ENCODE measurements at places on chromosomes 4 and X.
A peak's percentile ranks its signal among the peaks of the same experiment; 100 is the strongest.

- no peak for DNase-seq
These were observed 195.0 kb upstream of the GPRIN3 start for GRCh38 chr4:89502581-89502980.

GRCh38 chr4:160563552-160564282, 1460.8 kb downstream of the RAPGEF2 start:
- no peak for DNase-seq

GRCh38 chr4:16157609-16158503, 68.4 kb downstream of the TAPT1 start:
- DNase-seq = no peak

- DNase-seq = peak; percentile 7
These were observed 55.9 kb upstream of the RASSF6 start for GRCh38 chr4:73676136-73676535.

DNA sequence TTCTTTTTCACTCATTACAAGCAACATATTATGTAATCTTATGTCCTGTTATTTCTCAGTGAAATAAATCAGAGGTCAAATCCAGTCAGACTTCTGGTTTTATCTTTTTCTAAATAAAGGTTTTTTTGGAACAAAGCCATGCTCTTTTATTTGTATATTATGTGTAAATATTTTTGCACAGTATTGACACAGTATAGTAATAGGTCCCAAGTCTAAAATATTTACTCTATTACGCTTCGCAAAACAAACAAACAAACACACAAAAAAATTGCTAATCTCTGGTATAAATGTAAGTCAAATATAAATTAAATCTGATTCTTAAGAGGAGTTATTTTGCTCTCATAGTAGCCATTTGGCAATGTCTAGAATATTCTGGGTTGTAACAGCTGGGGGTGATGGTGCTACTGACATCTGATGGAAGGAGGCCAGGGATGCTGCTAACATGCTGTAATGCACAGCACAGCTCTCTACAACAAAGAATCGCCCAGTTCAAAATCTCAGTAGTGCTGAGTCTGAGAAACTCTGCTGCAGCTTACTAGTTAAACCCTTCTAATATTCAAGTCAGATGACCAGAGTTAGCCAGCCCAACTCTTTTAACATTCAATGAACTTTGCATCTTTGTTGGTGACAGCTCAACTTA, 602.1 kb downstream of the RAB28 start:
- DNase-seq = no peak

DNA sequence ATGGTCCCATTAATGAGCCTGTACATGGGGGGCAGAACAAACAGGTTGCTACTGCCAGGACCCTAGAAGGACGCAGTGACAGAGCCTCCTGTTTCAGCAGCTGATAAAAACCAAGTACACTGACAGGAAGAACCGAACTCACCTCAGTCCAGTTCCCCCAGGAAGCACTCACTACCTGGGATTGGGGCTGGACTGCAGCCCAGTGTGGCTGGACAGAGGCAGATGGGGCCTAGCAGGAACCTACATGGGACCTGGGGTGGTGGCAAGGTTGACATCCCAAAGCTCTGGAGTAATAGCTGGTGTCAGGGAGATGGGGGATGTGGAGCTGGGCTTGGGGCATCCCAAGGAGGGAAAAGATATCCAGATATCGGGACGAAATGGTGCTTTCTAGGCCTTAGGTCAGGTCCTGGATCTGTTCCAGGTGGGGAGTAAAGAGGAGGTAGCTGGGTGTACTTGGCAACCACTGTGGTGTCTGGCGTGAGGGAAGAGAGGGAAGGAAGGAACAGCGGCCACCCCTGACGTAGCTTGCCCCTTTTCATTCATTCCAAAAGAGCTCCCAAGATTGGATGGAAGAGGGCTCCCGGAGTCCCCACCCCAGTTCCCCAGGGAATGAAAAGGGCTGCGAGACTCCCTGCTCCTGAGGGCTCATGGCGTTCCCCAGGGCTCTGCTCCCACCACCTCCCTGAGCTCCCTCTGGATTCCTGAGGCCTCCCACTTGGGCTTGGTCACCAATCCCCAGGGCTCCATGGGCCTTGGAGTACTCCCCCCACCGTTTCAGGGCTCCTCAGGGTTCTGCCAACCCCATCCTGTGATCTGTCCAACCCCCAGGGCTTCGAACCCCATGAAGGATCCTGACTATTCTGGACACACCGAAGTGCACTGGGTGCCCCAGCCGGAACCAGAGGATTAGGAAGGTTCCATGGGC, 4.5 kb downstream of the EMD start:
- DNase-seq = no peak

DNA sequence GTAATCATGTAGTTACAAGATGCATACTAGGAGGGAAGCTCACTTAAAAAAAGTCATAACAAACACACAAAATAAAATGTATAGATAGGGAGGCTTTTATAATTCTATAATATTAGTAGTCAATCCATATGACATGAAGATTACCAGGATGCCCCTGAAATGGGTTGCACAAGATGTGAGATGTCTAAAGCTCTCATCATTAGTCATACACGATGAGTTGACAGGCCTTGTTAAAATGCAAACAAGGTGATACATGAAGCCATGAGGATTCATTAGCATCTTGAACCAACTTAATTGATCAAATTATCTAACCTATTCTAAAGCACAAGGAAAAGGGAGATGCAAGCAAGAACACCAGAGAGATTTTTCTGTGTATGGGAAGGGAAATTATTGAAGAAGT, 470.2 kb downstream of the IQCM start:
- DNase-seq = no peak

GRCh38 chr4:163251204-163251603, 81.2 kb downstream of the NPY1R start:
- DNase-seq = no peak

DNA sequence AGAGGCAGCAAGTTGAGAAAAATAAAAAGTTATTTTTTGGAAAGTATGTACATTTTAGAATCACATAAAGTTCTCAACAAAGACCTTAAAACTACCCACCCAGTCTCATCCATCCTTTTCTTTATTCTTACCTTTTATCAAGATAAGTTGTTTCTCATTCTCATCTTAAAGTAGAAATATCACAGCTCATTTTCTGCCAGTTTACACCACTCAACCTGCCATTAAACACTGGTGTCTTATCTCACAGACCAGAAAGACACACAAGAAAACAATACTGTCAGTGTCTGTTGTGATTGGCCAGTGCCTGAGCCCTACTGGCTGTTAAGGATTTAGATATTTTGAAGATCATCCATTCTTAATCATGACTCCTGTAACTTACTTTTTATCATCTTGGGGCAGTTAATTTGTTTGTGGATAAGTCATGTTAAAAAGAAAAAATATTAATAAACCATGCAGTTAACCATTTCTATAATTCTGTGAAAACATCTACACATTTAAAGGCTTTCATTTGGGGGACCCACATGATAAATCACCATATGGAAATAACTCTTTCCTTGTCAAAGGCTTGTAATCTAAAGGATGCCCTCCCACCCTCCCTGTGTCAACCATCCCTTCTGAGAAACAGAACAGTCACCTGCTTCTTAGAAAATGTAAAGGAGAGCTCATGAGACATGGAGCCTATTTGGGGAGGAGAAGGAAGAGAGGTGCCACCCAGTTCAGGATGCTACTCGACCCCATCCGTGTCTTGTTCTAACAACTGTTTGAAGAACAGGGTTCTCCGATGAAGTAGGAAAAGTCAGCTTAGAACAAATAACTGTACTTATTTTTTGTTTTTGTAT, 897.2 kb upstream of the INTU start:
- DNase-seq = no peak

- DNase-seq = no peak
These were observed 129.4 kb downstream of the CNKSR2 start for GRCh38 chrX:21503593-21503992.

DNA sequence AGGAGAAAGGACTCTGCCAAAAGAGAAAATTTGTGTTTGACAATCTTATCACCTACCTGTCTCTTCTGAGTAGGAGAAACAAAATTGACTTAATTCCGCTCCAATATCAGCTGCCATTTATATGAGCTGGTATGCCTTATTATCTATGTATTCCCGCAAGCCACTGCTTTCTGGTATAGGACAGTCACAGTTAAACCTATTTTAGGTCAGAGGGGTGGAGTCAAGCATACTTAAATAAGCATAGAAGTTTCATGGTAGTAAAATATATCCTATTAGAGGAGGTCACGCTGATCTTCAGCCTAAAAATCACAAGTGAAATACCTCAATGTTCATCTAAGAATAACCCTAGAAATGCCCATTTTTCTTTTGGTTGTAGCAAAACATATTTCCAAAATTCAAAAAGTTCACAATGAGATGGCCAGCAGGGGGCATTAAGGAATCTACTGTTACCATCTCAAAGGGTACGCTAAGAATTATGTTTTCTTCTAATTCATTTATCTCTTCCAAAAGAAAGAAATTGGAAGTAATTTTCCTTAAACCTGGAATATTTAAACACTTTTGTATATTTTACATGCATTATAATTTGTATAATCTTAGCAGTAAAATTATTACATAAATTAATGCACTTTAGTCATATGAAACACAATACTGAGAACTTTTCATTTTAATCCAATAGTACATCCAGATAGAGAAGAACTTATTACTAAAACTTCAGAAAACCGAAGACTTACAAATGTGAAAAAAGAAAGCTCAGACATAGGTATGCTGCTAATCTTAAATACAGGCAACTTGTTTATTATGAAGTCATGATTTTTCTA, 10.5 kb downstream of the PPAT start:
- DNase-seq = no peak

- DNase-seq = no peak
These were observed 34.4 kb upstream of the ZFP42 start for GRCh38 chr4:187961171-187961570.

GRCh38 chrX:119399772-119400101, 601 bp downstream of the SLC25A43 start:
- DNase-seq = no peak

DNA sequence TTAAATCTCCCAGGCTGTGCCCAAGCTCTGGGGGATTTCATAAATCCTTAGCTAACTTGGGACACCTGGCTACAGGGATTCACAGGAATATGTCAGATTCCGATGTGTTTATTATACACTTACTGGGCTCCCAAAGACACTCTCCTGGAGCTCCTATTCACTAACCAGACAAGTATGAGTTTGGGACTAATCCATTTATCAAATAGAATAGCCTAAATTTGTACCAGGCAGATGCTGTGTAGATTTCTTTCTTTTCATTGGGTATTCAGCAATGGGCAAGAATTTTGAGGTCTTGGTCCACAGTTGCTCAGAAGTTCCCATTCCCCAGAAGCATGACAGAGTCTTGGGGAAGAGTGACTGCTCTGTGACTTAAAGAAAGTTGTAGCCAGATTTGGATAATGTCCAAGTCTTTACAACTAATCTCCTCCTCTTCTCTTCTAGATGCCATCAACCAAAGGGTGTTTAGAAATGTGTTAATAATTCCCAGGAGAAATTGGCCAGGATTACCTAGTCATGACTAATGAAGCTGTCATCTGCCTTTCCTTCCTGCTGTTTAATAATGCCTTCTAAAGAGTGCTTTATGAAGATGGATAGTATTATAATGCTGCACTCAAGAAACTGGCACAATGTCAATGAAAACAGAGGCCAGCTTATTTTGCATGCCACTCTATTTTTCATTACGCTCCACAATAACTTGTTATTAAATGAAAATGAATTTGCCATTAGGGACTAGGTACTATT, 120.9 kb downstream of the CHIC2 start:
- DNase-seq = no peak

GRCh38 chrX:1423215-1423614, 29.5 kb downstream of the ASMTL start:
- DNase-seq = no peak

GRCh38 chr4:165663411-165663810, 209.6 kb upstream of the TLL1 start:
- no peak for DNase-seq

GRCh38 chr4:4633431-4633830, 91.6 kb upstream of the STX18 start:
- no peak for DNase-seq

DNA sequence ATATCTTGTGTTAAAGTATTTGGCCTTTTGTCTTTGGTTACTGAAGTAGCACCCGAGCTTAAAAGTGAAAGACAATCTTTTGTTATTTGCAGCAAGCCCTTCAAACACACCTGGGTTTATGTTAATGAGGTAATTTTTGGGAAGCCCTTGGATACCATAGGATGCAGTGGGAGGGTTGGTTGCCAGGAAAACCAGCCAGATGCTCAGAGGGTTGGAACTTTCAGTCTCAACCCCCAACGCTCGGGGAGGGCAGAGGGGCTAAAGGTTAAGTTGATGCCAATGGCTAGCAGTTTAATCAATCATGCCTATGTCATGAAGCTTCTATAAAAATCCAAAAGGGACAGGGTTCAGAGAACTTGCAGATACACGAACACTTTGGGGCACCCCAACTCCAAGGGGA, 17.2 kb upstream of the GPR173 start:
- no peak for DNase-seq

DNA sequence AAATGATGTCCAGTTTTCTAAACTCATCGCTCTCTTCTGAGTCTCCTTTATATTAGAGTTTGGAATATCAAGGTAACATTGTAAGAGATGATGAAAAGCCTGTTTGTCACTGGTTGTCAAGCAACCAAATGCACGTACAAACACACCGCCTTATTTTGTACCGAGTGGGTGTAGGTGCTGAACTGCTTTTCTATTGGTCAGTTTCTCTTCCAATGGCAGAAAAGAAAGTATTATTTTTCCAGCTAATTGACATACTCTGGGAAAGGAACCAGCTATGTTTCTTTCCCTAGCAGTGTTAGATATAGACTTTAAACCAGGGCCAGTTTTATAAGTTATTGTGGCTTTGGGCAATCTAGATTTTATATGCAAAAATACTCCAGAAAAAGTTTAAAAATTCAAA, 6.6 kb upstream of the PPM1K start:
- no peak for DNase-seq

GRCh38 chr4:150722908-150723362, 141.0 kb downstream of the MAB21L2 start:
- no peak for DNase-seq

- no peak for DNase-seq
These were observed 23.4 kb downstream of the TMEM164 start for GRCh38 chrX:110026099-110026844.

DNA sequence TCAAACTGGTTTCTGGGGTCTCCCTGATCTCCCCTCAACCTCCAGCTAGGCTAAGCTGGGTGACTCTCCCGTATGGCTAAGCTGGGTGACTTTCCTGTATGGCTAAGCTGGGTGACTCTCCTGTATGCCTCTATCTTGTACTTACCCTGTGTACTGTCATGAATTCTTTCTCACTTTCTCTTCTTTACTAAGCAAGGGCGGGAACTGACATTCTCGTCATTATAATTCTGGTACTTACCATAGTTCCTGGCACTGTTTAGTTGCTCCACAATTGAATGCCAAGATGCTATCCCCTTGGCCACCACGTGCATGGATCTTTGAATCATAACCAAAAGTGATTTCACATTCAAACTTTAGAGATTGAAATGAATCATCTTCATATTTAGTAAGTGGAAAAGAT, 8.8 kb downstream of the INTU start:
- no peak for DNase-seq

- DNase-seq = no peak
These were observed 332.1 kb downstream of the ARAP2 start for GRCh38 chr4:35912174-35912573.

DNA sequence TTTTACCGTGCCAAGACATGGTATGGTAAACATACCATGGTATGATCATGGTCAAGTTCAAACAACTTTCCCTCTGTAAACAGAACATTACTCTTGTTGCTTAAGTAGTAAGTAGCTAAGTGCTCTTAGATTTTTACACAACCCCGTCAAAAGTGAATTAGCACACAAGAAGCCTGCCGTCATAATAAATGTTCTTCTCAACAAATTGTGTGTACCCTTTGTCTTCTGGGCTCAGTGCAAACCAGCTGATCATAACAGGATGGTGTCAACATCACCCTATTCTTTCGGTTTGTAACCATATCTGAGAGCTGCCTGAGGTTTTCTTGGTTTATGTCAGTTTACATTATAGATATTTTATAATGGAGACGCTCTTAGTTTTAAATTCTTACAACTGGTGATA, 28.8 kb downstream of the MSL3 start:
- peak; percentile 0 for DNase-seq

All from DMS79 (cell line).